Stomach (tissue), 19 donors: ENCODE measurements at places on chromosomes 1 and 21. TPM values are rescaled to one million over a fixed set of nuclear protein-coding genes. Genes with fewer than 3 reads are reported as not detected.

- DNase-seq = peak; percentile 77
Measured at GRCh38 chr1:212070720-212071302, 35.3 kb downstream of the DTL start.

DNA sequence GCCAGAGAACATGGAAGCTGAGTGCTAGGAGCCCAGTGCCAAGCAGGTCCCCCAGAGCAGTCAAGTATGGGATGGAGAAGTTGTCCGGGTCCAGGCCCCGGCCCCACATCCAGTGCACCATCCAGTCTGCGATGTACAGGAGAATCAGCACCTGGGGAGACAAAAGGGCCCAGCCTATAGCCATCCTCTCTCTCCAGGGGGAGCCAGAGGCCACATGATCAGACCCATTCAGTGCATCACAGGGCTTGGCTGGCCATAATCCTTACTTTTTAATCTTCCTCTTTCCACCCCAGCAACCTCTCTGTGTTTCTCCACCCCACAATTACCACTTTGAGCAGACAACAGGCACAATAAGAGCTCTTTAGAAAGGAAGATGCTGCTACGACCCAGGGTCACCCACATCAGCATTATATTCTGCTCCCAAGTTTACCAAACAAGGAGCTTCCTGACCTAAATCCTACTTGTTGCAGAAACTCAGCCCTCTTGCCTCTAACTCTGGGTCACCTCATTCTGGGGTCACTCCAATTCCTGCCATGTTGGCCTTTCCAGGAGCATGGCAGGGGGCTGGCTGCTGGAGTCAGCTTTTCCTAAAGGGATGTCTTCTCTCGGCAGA lies 16.4 kb upstream of the RAB29 start:
- peak; percentile 72 for DNase-seq

- DNase-seq = peak; percentile 52
Measured at GRCh38 chr1:218304281-218305039, 19.4 kb downstream of the RRP15 start.

The ETV3 gene
- total RNA-seq = 18.7 TPM

GRCh38 chr1:35442734-35443133 lies 114.5 kb downstream of the KIAA0319L start:
- no peak for DNase-seq

DNA sequence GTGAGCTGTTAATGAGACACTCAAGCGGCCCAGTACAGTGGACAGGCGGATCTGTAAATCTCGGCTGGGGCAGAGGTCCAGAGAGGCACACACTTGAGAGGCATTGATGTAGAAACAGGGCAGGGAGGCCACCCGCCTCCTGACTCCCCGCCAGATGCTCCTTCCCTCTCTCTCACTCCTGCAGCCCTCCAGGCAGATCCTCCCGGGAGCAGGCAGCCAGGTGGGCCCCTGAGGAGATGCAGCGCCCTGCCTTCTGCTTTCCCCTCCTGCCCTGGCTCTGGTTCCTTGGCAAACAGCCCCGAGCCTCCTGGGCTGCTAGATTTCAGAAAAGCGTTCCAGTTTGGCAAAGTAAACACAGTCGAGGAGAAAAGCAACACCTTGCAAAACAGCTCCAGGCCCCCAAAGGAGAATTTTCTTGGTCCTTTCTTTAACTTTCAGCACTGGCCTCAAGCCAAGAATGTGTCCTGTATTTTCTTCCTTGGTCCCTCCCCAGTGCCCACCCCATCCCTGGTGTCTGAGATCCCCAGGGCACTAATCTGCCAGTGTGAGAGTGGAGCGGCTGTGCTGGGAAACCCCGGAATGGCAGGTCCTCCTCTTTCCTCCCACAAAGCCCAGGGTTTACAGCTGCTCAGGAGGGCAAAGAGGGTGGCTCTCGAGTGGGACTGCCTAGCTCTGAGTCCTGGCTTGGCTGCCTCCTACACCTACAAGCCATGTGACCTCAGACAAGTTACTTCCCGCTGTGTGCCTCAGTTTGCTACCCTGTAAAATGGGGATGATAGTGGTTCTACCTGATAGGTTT lies 29.4 kb upstream of the IFNLR1 start:
- DNase-seq = peak; percentile 61

DNA sequence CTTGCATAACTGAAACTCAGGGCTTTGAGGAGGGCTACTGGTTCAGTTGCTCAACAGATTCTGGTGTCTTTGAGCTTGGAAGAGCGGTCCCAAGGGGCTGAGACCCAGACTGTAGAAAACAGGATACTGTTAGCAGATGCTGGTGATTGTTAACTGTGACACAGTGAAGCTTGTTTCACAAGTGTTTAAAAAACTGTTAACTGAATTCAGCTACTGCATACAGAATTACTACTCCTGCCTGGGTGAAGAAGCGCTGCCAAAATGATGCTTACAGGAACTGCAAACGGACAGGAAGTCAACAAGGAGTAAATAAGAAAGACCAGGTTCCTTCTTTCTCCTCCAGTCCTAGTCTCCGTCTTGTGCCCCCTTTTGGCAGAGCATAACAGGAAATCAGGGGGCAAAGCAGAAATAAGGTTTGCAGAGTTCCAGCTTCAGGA lies 195.3 kb upstream of the USP25 start:
- DNase-seq = peak; percentile 7
